ENCODE measurements at places on chromosomes 3 and 15.

- DNase-seq = no peak
Measured at GRCh38 chr15:72873379-72874233, 90.0 kb upstream of the ADPGK start.

DNA sequence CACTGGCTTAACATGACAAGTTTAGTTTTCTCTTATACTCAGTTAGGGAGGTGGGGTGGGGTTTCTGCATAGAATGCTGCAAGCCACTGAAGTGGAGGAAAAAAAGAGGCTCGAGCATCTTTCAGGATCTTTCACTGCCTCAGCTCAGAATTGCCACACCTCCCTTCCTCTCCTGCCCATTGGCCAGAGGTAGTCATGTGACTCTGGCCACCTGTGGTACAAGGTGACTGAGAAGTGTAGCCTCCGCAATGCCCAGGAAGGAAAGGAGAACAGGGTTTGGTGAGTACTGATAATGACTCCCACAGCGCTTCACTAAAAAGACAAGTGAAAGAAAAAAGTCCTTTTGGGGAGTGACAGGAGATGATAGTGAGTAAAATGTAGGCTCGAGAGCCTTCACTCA lies 124.3 kb upstream of the TRIM42 start:
- DNase-seq = no peak

- DNase-seq = no peak
Measured at GRCh38 chr15:57150066-57150865, 226.0 kb upstream of the CGNL1 start.

GRCh38 chr3:45688194-45688881 lies 858 bp upstream of the SACM1L start:
- no peak for DNase-seq

- DNase-seq = no peak
Measured at GRCh38 chr3:187957165-187957581, 196.8 kb upstream of the LPP start.

DNA sequence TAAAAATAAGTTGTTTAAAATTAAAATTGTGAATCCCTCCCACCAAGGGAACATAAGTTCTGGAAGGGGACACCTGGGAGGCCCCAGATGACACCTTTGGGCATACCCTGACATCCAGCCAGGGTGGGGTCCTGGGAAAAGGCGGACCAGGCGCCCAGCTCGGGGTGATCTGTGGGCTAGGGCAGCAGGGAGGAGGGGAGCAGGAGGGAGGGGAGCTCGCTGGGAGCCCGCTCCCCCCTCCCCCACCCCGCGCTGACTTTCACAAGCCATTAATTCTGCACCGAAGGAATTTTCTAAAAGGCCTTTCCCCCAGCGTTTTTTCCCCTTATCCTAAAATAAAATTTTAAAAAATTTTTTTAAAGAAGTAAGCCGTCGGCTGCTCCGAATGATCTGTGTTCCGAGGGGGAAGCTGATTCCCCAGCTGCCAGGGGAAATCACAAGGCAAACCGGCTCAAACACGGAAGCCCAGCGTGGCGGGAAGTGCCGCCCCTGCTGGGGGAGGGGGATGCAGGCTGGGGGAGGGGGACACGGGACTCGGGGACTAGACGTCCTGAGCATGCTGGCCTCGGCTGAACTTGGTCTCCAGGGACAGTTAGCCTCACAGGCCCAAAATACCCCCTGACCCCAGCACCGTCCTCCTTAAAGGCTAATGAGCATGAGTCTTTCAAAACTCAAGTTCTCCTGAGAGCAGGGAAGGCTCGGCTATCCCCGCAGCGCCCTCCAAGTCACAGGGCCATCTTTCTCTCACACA lies 13.9 kb downstream of the PLXND1 start:
- no peak for DNase-seq

- DNase-seq = no peak
Measured at GRCh38 chr3:21654241-21654640, 96.8 kb downstream of the ZNF385D start.

DNA sequence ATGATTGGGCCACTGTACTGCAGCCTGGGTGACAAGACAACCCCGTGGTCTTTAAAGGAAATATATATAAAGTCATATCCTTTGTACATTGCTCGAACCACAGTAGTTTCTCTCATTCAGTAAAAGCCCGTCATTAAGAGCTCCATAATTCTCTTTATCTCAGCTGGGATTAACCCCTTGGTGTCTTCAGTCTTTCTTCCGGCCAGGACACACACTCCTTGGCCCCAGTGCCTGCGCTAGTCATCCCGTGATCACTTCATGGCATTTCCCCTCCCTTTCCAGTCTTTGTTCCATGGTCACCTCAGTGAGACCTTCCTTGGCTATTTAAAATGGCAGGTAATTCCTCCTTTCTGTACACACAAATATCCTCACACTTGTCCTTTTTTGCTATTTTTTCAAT lies 3.3 kb downstream of the RPL35A start:
- DNase-seq = no peak

- no peak for DNase-seq
Measured at GRCh38 chr15:67142767-67143100, 77.3 kb downstream of the SMAD3 start.

DNA sequence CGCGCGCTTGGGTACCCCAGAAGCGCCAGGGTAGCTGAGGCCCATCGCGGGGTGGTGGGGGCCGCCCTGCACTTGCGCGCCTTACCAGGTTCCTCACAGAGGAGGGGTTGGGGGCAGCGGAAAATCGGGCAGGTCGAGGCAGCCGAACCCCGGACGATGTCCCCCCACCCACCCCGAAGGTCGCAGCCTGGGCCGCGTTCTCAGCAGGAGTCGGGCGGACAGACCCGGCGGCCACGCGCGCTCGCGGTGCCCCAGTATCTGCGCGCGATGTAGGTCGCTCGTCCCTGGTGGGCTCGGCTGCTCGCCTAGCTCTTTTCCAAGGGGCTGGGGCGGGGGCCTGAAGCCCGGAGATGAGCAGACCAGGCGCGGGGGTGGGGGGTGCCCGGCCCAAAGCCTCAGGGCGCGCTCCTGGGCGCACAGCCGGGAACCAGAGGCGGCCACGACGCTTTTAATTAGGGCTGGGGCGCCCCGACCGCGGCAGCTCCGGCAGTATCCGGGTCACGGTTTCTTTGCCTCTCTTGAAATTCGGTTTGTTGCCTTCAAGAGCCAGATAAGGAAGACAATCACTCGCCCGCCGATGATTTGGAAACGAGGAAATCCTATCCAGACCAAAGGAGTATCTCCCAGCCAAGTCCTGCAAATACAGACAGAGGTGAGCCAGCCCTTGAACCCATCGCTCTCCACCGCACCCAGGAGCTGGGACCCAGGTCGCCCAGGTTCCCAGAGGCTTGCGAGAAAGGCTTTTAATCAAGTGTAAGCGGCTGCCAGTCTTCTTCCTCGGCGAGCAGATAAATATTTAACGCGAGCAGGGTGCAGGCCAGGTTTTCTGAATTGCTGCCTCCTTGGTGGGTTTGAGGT lies 4.6 kb downstream of the SKOR1 start:
- DNase-seq = no peak

DNA sequence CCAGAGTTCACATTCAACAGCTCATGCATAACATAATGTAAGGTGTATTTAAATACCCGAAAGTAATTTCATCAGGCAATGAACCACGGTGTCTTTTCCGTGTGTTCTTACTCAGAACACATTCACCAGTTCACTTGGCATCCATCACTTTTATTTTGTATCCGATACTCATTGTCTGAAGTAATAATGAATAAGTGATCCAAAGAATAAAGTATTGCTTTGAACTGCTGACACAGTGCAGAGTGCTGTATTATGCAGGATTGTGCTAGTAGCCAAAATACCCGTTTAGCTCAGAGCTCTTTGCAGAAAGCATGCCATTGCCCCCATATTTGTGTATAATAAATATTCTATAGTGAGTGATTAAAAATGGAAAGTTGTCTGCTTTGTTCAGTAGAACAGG lies 460.9 kb upstream of the KCNMB2 start:
- DNase-seq = no peak

DNA sequence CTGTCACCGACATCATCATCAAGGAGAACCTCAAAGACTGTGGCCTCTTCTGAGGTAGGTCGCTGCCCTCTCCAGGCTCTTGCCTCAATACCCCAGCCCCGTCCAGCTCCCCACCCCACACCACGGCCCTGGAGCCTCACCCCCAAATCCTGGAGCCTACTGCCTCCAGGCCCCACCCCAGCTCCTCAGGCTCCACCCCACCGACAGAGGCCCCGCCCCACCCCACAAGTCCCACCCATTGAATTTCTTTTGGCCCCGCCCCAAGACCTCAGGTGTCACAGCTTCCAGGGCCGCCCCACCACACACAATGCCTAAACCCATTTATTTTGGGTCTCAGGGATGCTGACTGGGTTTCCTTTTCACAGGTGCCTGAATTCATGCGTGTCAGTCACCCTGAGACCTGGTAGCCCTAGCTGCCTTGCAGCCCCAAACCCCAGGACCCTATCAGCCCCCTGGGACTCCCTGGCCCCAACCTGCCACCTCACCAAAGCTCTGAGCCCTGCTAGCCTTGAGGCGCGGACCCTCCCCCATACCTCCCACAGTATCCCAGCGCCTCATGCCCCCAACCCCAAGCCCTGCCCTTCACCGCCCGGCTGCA lies 3.6 kb downstream of the GNAT1 start:
- no peak for DNase-seq

DNA sequence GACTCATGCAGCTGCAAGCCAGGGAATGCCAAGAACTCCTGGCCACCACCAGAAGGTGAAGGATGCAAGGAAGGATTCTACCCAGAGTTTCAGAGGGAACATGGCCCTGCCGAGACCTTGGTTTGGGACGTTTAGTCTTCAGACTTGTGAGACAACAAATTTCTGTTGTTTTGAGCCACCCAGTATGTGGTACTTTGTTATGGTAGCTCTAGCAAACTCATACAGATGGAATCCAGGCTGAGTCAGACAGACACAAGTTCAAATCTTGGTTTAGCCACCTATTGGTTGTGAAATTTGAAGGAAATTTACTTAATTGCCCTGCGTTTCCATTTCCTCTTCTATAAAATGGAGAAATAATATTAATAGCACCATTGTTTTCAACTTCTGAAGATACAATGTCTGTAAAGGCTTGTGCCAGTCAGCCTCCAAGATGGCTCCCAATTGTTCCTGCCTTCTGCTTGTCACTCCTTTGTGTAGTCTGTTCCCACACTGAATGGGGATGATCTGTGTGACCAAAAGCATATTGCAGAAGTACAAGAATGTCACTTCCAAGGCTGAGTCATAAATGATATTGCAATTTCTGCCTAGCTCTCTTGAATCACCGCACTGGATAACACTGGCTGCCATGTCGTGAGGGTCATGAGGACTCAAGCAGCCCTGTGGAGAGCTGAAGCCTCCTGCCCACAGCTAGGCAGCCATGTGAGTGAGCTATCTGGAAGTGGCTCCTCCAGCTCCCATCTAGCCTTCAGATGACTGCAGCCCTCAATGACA lies 223.5 kb upstream of the PROK2 start:
- no peak for DNase-seq

- DNase-seq = no peak
Measured at GRCh38 chr3:145251311-145251710, 909.7 kb downstream of the PLOD2 start.

DNA sequence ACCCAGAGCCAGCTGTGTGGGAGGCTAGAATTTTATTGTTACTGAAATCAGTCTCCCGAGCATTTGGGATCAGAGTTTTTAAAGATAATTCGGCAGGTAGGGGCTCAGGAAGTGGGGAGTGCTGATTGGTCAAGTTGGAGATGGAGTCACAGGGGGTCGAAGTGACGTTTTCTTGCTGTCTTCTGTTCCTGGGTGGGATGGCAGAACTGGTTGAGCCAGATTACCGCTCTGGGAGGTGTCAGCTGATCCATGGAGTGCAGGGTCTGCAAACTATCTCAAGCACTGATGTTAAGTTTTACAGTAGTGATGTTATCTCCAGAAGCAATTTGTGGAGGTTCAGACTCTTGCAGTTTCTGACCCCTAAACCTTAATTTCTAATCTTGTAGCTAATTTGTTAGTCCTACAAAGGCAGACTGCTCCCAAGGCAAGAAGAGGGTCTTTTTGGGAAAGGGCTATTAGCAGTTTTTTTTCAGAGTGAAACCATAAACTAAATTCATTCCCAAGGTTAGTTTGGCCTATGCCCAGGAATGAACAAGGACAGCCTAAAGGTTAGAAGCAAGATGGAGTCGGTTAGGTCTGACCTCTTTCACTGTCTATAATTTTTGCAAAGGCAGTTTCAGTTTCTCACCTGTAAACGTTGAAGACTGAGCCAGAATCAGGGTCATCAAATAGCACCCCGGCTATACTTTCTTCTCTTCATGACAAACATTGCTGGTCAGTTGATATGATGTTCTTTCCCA lies 28.2 kb downstream of the FLNB start:
- DNase-seq = no peak

- no peak for DNase-seq
Measured at GRCh38 chr15:51818150-51818549, 11.3 kb upstream of the TMOD3 start.

DNA sequence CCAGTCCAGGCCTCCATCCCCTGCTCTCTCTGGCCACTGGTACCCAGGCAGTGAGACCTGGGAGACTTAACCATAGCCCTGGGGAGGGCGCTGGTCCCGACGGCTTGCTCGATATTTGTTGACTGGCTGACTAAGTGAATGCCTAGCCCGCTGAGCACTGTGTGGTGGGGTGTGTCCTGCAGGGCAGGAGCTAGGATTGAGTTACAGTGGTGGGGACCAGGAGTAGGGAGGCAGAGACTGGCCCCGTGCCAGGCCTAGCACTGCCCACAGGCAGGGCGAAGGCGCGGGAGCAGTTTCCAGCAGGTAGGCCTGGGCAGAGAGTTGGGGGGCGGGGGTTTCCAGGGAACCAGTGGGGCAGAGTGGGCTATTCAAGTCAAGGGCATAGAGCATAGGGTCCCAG lies at the start of gene VILL:
TSS of gene VILL (plus strand) at position 260 of the 400 bp plus-strand sequence. CDS start 2,887 bp downstream, outside the sequence.
- DNase-seq = no peak

DNA sequence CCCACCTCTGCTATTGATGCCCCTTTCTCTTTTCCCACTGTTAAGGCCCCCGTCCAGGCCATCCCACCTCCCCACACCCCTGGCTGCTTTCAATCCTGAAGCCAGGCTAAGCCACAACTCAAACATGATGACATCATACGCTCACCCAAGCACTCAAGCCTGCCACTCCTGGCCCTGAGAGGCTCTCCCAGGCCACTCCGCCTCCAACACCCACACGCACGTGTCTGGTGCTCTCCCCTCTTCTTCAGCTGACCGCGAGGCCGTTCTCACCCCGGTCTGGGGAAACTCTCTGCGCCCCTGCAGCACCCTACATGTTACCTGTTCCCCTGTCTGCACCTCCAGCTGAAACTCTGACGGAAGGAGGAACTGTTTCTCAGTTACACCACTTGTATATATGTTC lies 6.2 kb downstream of the ZXDC start:
- no peak for DNase-seq

- DNase-seq = no peak
Measured at GRCh38 chr3:75224412-75224811, 439.7 kb upstream of the FRG2C start.

DNA sequence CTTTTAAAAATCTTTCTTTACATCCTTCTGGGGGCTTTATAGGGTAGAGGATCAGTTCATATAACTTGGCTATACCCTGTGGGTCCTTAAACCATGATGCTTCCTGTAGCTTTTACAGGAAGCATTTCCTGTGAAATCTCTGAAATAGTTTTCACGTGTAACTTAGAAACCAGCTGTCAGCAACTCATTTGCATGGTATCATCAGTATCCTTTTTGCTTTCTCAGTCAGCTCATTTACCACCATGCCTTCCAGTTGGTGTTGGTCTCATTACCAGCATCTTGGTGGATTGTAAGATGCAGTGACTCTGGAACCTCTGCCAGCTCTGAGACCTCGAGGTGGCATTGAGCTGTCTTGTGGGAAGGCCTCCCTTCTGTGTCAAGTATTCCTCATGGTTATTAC lies 96.7 kb upstream of the MYZAP start:
- no peak for DNase-seq

All from stimulated activated CD8-positive, alpha-beta memory T cell treated with anti-CD3 and anti-CD28 coated beads, Interleukin-2, amount 100 ng/mL, for 1 hour (primary cell).